ENCODE measurements at places on chromosomes 5 and 9. TPM values are rescaled to one million over a fixed set of nuclear protein-coding genes. Genes with fewer than 3 reads are reported as not detected.

Gene PTGS1
- polyA plus RNA-seq, result 72.6 TPM

Gene ZNF354C
- 2.0 TPM for polyA plus RNA-seq

Gene KCNMB1
- polyA plus RNA-seq, result 0.04 TPM

Gene SLC36A2
- not detected for polyA plus RNA-seq

Gene LHX2
- 0.11 TPM for polyA plus RNA-seq

Data from BJ (cell line).